CD4-positive, alpha-beta T cell treated with Interleukin-15 for 4 hours (primary cell): ENCODE measurements at places on chromosomes 12 and 14.
A peak's percentile ranks its signal among the peaks of the same experiment; 100 is the strongest.

DNA sequence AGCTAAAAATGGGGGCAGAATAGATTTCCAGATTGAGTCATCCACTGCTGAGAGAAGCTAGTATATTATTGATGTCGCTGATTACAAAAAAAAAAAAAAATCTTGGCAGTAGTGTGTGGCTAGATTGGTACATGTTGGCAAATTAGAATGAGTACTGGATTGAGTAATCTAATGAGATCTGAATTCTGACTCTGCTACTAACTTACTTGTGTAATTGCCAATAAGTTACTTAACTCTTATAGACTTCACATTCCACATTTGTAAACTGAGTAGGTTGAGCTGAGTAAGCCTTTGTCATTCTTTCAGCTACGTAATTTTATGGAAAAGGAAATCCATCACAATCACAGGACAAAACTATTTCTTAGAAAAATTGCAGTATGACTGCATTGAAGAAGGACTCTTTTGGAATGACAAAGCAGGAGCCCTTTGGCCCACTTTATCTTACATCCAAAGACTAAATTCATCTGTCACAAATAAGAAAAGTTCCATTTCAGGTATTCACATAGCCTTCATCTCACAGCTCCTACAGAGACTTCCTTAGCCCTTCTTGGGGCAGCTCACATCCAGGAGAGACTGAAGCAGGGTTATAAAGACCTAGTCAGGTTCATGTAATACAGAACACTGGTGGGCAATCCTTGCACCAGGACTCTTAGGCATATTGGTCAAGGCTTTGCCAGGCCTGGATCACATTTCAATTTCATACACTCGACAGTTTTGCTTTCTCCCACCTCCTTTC, 197.3 kb upstream of the CPNE8 start:
- no peak for DNase-seq

DNA sequence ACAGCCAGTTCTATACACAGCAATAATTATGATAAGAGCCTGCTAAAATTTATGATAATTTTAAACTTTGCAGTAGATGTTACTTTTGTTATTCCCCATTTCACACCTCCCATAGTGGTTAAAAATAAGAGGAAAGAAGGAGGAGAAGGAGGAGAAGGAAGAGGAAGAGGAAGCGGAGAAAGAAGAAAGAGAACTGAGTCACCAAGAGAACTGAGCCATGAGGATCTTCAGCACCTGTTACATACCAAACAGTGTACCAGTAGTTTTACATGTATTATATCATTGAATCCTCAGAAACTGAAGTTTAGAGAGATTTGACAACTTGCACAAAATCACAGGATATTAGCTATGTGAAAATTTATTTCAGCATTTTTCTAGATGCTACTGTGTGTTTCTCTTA, 3.9 kb downstream of the CD163 start:
- no peak for DNase-seq

- DNase-seq, result no peak
Measured at GRCh38 chr12:92690601-92691000, 12.2 kb upstream of the PLEKHG7 start.

DNA sequence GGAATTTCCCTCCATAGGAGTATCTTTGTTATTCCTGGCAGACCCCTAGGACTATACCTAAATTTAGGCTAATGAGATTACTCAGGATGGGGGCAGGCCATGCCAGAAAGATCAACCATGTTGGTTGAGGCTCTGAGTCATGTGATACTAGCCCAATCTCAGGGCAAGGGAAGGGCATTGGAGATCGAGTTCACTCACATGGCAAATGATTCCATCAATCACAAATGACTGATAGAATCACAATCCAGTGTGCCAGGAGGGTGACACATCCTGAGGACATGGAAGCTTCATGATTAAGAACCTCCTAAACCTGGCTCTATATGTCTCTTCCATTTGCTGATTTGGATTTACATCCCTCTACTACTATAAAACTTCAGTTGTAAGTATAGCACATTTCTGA, 182.3 kb downstream of the NTF3 start:
- no peak for DNase-seq

GRCh38 chr12:95397571-95397970, 76.4 kb upstream of the METAP2 start:
- DNase-seq, result no peak

- no peak for DNase-seq
Measured at GRCh38 chr12:122308811-122309210, 42.5 kb upstream of the VPS33A start.

GRCh38 chr12:52353766-52354165, 13.5 kb downstream of the KRT85 start:
- no peak for DNase-seq

GRCh38 chr12:105813201-105813600, 325.6 kb downstream of the NUAK1 start:
- no peak for DNase-seq

DNA sequence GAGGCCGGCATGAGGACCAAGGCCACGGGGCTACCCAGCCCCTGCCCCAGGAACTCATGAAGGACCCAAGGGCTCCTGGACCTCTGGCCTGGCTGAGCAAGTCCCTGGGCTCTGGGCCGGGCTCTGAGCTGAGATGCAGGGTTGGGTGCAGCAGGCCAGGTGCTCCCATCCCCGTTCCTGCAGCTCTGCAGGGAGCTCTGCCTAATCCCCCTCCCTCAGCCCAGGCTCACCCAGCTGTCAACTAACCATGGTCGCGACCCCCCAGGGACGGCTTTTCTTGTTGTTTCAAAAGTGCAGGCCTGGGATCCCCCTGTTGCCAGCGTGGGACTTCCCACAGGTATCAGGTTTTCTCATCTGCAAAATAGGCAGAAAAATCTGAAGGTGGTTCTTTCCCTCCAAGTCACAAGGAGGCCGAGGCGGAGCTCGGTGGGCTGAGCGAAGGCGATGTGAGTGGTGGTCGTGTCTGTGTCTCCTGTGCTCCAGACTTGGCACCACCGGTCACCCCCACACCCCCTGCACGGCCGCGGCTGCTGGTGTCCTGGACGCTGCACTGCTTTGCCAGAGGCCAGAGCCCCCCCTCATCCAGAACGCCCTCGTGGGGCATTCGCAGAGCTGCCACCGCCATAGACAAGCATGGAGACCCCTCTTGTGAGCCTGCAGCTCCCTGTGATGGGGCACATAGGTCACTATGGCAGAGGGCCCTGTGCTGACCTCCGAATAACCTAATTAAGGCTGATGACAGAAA, 22.5 kb upstream of the GALNT9 start:
- DNase-seq, result no peak

GRCh38 chr12:57215668-57216013, 953 bp upstream of the NXPH4 start:
- DNase-seq, result peak; percentile 37

DNA sequence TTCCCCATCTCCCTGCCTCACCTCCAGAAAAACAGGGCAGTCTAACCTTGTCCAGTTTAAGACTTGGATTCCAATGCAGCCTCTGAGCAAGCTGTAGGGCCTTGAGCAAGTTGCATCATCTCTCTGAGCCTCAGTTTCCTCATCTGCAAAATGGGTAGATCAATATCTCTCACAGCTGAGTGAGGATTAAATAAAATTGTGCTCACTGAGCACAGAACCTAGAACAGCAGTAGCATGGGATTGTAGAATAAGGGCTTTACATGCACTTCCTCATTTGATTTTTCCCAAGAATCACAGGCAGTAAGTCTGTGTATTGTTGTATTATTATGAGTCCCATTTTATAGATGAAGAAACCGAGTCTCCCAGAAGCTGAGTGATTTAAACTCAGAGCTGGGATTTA, 2.0 kb downstream of the DTX1 start:
- no peak for DNase-seq

DNA sequence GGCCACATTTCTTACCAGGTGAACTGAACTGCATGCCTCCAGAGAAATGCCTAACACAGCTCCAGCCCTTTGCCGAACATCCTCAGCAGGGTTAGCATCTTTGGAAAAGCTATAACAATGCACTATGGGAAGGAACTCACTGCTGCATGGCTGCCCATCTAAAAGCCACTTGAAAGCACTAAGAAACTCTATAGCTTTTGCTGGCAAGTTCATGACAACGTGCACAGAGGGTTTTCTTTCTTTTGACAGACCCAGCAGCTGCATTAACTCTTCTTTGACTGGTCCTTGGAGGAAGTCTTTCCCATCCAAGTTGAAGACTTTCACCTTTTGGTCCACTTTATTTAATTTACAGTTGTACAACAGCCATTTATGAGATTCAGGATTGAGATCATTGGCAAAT, 5.3 kb downstream of the TRMT5 start:
- no peak for DNase-seq
